NCI-H187 (cell line): ENCODE measurements at places on chromosomes 3 and 15.

DNA sequence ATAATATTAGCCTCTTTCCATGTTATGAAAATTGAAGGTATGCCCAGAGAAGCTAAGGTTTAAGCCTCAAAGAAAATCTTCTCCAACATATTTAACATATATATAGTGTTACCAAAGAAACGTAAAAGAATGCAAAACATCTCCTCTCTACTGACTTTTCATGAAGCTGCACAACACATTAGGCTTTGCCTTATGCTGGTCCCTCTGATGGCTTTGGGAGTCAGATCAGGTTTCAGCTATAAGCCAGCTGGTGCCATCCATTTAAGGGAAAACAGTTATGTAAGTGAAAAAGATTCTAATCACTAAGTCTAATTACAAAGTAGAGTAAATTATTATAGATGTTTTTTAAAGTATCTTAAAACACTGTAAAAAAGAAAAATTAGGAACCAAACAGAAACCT is 410.5 kb downstream of the LSAMP start:
- no peak for DNase-seq

- DNase-seq = no peak
Observed at GRCh38 chr3:62143843-62144450, 229.4 kb downstream of the FEZF2 start.

GRCh38 chr3:138443091-138443490 is 8.7 kb downstream of the ESYT3 start:
- DNase-seq = no peak

DNA sequence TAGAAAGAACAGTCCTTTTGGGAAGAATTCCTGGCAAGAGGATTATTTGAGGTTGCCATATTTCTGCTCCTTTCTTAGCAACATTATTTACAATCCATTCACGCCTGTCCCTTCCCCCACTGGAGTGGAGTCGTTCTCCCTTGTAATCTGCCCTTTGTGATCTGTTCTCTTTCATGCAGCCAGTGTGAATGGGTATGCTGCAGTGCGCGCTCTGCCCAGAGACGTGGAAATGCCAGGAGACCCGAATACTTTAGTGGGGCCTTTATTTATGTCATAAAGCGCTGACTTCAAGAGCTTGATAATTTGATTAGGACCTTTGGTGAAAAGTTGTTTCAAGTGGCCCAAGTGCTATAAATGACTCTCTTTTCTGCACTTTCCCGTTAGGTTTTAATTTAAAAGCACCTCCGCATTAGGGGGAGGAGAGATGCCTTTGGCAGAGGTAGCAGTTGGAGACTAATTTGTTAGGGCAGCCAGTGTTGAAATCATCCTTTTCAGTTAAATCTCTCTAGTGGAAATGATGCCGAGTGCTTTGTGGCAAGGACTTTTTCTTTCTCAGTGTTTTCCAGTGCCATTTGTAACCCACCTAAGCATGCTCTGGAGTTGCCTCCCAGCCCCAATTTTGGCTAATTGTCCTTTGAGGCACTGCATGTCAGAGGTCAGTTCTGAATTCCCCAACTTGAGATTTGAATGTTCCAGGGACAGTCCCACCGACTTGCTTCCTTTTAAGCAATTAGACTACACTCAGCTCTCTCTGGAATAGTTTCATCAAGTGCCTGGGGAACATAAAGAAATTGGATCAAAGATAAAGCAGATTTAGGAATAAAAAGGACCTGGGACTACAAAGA is 52.4 kb downstream of the PSMD6 start:
- DNase-seq = no peak

- no peak for DNase-seq
Observed at GRCh38 chr15:72117486-72118016, 399 bp downstream of the MYO9A start.

DNA sequence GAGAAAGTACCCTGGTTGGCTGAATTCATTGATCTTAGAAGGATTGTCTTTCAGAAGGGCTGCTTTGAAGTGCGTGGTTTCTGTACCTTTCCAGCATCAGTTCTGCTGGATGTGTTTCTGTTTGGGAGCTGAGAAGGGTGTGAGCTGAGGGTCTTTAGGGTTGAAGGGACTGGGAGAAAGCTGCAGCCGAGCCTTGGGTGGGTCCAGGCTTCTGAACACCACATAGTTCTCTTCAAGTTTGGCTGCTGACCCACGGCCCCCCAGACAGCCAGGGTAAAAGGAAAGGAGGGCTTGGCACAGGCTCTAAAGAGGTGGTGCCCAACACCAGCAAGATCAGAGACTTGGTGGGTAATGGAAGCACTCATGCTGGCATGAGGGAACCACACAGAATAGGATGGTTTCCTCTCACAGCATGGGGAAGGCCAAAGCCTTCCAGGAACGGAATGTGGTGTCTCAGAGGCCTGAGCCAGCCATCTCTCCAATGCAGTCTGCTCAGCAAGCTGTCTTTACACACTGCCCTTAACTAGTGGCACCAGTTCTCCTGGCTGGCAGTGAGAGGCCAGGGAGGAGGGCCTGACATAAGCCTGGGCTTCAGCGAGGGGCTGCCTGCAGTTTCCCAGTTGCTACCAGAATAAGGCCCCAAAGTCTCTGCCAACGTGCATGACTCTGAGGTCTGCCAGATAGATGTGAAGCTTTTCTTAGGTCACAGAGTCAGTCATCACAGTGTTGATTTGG is 239.0 kb upstream of the TRIM42 start:
- no peak for DNase-seq

GRCh38 chr3:53162672-53163443 is 1.8 kb downstream of the PRKCD start:
- DNase-seq = no peak

- DNase-seq = no peak
Observed at GRCh38 chr3:195532345-195532744, 10.8 kb downstream of the PPP1R2 start.

- DNase-seq = no peak
Observed at GRCh38 chr15:39114690-39115378, 466.0 kb upstream of the THBS1 start.

- DNase-seq = no peak
Observed at GRCh38 chr3:129732200-129732876, 125.9 kb upstream of the PLXND1 start.

- no peak for DNase-seq
Observed at GRCh38 chr3:35335703-35336102, 303.6 kb upstream of the ARPP21 start.

DNA sequence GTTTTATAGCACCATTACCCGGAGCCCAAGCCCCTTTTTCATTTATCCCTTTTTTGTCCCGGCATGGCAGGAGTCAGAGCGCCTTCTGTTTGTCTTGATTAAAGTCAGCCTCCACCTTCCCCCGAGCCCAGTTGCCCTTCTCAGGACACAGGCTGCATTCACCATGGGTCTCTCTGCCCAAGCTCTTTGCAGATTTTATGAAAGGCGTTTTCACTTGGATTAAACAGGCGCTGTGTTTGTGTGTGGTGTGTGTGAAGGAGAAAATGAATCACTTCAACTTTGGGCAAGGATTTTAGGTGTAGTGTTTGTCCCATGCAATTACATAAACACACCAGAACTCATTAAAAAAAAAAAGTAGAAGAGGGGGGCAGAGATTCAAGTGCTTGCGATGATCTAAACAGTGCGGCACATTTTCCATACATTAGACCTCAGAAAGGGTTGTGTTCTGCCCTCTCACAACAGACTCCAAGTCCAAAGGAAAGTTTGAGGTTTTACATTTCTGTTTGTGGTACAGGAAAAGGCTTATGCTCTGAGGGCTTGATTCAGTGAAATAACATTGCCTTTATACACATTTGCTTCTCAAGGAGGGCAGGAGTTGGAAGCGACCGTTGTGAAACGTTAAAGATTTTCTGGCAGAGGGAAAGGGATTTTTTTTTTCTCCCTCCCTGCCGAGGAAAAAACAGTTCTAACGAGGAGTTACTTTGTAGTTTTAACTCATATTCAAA is 14.5 kb upstream of the IL16 start:
- DNase-seq = no peak

GRCh38 chr3:48446043-48446424 is 503 bp upstream of the ATRIP start:
- no peak for DNase-seq

DNA sequence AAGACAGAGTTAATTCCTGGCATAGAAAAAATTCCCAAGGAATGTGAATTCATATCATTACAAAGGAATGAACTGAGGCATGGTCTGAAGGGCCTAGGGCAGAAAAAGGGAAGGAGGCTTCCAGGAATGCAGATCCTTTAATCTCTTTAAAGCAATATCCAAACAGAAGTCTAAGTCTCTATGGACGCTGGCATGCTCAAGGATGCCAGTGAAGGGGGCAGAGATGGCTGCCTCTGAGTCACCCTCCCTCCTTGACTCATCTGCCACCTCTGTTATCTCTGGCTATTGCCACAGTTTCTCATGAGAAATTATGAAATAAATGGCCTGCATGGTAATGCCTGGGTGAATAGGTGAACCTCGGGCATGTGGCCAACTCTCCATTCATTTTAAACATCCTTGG is 96.3 kb upstream of the BCL6 start:
- DNase-seq = no peak
